ENCODE measurements at places on chromosomes 3 and 15. TPM values are rescaled to one million over a fixed set of nuclear protein-coding genes. Genes with fewer than 3 reads are reported as not detected.
A peak's percentile ranks its signal among the peaks of the same experiment; 100 is the strongest.

The MRAS gene
- total RNA-seq: 0.37 TPM

The KCNMB3 gene
- 0.40 TPM for total RNA-seq

The SMARCC1 gene
- 114 TPM for total RNA-seq

The RLBP1 gene
- not detected for total RNA-seq

The ARPP21 gene
- not detected for total RNA-seq

The ITPKA gene
- 3.5 TPM for total RNA-seq

DNA sequence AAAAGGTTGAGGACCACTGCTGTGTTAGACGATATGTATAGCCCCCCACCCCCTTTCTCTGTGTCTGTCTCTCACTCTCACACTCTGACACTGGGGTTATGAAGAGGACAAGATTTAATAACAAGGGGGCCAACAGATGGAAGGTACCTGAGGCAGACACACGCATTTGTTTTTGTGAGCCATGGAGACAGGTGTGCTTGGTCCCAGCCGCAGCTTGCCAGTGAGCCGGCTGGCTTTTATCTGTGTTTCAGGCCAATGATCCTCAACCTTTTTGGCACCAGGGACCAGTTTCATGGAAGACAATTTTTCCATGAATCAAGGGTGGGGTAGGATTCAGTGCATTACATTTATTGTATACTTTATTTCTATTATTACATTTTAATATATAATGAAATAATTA, 394.9 kb upstream of the RGMA start:
- no peak for ATAC-seq

- no peak for ATAC-seq
These were observed 63.3 kb downstream of the LEO1 start for GRCh38 chr15:51908316-51908715.

- ATAC-seq: no peak
These were observed 8.0 kb upstream of the PARL start for GRCh38 chr3:183892610-183893214.

DNA sequence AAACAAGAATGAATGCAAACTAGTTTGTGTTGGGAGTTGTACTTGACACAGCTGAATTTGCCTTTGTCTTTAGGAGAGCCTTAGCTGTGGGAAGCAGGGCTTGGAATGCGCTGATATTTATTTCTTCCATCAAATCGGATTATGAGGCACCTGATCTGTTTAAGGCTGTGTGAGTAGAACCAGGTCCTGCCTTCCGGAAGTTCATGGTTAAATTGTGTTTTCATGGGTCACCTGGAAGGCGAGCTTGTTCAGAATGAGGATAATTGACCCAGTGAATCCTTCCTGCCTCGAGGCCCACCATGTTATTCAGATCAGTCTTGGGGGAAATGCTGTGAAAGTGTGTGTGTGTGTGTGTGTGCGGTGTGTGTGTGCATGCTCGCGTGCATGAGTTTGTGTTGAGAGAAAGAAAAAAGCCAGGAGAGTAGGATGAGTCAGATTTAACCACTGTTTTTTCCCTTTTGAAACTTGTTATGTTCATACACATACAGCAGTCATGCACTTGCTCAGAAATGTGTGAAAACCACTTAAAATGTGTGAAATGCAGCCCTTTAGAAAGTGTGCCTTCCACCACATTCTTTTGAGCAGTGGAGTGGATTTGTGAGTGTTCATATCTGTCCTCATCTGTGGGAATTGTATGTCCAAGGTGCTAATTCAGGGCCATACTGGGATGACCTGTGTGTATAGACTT, 36.7 kb downstream of the SMAD3 start:
- ATAC-seq: peak; percentile 56

- ATAC-seq: no peak
These were observed 539 bp upstream of the LAMB2 start for GRCh38 chr3:49133226-49133951.
